ENCODE measurements at places on chromosomes 7 and 10.

DNA sequence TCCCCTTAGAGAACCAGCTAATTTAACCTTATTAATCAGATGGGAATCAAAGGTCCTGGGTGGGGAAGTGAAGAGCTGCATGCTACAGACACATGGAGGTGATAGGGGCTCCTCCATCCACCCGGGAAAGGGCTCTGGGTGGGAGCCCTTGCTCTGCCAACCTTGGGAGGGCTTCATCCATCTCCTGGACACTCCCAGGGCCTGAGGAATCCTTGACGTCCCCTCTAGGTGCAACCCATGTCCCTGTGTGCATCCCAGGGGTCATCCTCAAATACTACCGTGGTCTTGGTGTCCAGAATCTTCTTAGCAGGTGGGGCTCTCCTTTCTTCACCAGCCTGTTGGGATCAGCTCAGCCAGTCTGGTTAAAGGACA, 55.4 kb upstream of the IGFBP3 start:
- DNase-seq = no peak

DNA sequence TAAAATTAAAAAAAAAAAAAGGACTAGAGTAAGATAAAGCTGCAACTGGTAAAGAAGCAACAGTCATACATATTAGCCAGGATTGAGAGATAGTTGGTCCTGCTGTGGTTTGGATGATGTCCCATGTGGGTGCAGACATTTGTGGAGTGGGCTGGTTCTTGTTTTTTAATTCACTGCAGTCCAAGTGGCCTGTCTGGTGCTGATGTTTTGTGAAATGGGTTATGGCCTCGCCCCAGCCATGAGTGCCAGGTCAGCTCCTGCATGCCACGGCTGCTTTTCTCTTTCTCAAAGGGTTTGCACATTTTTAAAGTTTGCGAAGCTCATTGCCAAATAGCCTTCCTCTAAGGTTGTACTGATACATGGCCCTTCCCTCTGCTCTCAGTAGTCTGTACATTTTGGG, 14.1 kb upstream of the BTBD16 start:
- no peak for DNase-seq

GRCh38 chr7:79180533-79180932, 272.9 kb downstream of the MAGI2 start:
- no peak for DNase-seq

- DNase-seq = no peak
These were observed 51.9 kb upstream of the FAM180A start for GRCh38 chr7:135800560-135800959.

DNA sequence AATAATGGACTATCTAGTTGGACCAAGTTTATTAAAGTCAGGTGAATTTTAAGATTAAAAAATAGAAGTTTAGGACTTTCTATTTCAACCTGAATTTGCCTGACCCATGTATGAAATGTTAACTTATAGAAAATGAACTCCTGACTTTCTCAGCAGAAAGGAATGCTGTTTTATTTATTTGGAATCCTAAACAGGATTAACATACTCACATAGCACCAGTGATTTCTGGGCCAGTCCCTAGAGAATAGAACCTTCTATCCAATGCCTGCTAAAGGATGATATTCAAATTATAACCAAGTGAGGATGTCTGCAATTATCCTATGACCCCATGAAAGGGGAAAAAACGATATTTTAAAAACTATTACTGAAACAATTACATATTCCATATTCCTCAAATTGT, 148.8 kb downstream of the CHRM2 start:
- DNase-seq = no peak

- peak; percentile 22 for DNase-seq
These were observed 191.0 kb downstream of the LSM5 start for GRCh38 chr7:32299133-32299702.

DNA sequence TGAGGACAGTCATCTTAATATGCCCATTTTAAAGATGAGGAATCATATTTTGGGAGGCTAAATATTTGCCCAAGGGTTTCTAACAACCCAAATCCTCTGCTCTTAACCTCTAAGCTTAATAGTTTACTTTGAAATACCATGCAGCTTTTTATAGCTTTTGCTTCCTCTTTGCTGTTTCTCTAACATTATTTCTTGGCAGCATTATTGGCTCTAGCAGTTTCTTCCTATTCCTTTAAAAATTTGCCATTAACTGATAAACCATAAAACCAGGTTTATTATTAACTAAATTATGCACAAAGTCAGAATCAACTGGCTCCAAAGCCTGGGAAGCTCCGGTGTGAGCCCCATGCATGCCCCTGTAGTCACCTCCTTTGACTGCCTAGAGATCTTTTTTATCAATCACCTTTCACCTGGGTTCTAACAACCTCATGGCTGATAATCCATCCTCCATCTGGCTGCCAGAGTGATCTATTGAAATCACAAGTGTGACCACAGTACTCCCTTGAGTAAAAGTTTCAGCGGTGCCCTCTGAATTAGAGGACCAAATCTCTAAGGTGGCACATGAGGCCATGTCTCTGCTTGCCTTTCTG, 62.4 kb downstream of the ITGB8 start:
- DNase-seq = no peak

DNA sequence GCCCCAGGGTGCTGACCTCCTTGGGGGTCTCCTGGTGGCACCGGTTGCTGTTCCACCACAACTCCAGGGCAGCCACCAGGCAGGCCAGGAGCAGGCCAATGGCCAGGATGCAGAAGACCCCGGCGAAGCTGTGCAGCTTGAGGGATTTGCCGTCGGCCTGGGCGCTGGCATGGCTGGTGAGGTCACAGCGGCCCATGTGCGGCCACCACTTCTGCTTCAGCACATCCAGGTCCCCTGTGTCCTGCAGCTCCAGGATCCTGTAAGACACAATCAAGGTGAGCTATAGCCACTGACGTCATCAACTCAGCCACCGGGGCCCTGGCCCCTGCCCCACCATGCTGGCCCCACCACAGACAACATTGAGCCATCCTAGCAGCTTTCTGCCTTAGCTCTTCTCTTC, 753.2 kb downstream of the GRID1 start:
- no peak for DNase-seq

DNA sequence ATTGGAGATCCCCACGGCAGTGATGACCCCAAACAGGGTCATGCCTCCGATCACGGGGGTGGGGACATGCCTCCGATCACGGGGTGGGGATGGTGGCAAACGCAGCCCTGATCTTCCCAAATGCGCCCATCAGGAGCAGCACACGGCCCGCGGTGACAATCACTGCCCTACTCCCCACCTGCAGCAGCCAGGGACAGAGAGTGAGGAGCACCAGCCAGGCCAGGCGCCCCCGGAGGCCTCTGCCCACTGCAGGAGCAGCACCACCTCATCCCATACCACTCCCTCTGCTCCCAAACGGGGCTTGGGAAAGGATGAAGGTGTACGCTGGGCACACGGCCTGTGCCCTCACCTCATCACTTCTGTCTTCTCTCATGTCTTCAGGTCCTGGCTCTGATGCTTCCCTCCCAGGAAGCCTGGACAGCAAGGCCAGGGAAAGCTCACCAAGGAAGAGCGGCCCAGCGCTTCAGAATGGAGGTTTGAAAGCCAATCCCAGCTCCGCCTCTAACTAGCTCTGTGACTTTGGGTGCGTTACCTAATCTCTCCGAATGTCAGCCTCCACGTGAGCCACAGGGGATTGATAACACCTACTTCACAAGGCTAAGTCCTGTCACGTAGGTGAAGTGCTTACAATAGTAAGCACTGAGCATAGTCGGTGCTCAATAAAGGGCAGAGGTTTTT, 37.1 kb downstream of the STRA8 start:
- DNase-seq = no peak

DNA sequence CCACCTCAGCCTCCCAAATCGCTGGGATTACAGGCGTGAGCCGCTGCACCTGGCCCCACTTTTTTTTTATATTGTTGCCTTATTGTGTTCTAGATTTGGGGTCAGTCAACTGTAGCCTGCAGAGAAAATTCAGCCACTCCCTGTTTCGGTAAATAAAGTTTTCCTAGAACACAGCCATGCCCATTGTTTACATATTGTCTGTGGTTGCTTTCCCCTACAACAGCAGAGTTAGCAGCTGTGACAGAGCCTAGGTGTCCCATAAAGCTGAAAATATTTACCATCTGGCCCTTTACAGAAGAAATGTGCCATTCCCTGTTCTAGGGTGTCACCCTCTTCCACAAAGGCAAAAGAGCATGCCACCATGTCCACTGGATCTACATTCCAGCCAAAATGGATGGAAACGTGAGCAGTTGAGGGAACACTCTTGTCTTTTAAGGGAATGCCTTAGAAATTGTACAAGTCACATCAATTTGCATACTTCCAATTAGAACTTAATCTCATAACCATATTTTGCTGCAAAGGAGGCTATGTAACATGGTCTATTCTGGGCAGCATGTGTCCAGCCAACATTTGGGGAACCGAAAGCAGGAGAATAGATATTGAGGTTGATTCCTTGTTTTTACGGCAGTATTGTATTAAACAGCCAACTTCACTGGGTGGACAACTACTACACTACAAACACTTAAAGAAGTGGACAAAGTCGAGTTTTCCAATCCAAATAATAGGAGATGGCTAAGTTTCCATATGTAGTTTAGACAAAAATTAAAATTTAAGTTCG, 11.0 kb upstream of the BLVRA start:
- no peak for DNase-seq

DNA sequence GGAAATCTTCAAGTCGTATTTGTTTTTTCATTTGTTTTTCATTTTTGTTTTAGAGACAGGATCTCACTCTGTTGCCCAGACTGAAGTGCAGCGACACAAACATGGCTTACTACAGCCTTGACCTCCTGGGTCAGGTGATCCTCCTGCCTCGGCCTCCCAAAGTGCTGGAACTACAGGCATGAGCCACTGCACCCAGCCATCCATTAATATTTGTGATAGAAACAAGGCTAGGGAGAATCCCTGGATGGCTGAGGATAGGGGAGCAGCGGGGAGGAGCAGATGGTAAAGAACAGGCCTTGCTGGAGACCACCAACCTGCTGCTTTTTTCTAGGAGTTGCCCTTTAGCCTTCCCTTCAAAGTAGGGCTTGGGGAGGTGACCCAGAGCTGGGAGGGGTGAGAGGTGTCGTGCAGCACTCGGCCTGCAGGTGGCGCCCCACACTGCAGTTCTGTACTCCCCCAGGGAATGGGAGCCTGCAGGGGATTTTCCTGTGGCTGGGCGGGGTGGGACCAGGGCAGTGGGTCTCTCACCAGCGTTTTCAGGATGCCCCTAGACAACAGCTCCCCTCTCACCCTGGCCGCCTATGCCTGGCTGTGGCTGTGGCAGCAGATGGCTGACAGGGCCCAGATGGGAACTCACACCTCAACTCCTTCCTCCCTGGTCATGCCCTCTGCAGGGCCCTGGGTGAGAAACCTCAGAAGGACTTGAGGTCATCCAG, 12.6 kb upstream of the CDH23 start:
- DNase-seq = peak; percentile 78

- no peak for DNase-seq
These were observed 3.5 kb downstream of the SH2D4B start for GRCh38 chr10:80540981-80541750.

GRCh38 chr10:79139124-79139835, 70.5 kb downstream of the ZMIZ1 start:
- DNase-seq = no peak

DNA sequence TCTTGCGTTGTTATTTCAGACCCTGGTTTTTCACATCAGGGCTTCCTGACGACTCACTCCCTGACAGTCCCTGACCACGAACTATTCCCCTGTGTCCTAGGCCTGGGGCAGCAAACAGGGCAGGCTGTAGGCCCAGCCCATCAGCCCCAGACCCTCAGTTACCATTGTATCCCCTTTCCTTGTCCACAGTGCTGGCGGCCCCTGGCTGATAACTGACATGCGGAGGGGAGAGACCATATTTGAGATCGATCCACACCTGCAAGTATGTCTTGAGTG, 50.5 kb upstream of the TRIM8 start:
- no peak for DNase-seq

DNA sequence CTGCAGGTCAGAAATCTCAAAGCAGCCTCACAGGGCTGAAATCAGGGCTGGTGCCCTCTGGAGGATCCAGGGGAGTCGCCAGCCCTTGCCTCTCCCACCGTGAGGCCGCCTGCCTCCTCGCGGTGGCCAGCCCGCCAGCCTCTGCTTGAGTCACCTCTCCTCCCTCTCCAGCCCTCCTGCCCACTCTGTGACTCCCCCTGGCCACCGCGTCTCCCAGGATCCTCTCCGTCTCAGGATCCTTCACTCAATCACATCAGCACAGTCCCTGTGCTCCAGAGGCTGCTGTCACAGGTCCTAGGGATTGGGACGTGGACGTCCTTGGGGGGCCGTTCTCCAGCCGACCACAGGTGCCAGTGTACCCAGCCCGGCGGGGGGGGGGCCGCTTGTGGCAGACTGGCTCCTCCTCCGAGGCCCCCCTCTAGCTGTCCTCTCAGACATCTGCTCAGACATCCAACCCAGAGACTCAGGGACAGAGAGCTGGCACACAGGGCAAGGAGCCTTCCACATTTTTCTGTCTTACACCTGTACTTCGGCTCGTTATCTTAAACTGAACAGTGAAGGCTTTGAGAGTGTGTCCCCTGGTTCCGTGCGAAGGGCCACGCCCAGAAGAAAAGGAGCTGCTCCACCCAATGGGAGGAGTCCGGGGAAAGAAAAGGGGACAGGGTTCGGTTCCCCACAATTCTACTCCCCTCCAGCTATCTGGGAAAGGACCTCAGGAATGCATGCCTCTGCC, 9.4 kb upstream of the PPP2R2D start:
- DNase-seq = peak; percentile 66

DNA sequence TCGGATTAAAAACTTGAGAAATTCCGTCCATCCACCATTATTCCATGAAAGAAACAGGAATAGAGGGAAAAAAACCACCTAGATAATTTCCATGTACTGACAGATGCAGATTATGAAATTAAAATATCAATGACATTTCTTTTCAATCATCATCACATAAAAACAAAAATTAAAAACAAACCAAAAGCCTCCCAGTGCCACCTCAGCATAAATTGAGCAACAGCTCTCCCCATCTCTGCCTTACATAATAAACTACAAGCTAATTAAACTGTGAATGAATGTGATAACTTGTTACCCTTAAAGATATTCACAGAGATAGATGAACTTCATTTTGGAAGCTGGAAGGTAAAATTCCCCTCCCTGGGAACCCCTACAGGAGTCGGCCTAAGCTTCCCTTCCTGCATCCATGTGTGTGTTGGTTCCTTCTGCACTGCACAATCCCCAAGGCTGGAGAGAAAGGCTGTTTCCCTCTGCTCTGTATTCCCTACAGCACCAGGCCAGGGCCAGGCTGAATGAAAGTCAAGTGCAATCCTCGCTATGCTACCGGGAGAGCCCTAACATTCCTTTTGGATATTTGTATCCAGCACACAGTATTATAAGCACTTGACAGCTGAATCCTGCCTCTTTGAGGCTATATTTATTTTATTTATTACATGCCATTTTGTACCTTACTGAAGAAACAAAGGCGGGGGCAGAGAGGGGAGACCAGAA, 8.1 kb downstream of the CCDC6 start:
- no peak for DNase-seq

DNA sequence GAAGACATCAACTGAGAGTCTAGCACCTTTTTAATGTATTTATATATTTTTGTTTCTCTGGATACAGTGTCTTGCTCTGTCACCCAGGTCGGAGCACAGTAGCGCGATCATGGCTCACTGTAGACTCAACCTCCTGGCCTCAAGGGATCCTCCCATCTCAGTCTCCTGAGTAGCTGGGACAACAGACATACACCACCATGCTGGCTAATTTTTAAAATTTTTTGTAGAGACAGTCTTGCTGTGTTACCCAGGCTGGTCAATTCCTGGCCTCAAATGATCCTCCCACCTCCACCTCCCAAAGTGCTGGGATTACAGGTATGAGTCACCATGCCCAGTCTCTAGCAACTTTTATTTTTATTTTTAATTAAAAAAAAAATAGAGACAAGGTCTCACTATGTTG, 51.4 kb upstream of the ANLN start:
- DNase-seq = no peak

- no peak for DNase-seq
These were observed 170.5 kb upstream of the EEPD1 start for GRCh38 chr7:35982600-35982999.

- no peak for DNase-seq
These were observed 18.4 kb downstream of the CREB3L2 start for GRCh38 chr7:137983323-137984008.
